ENCODE measurements at places on chromosomes 3 and 15.

DNA sequence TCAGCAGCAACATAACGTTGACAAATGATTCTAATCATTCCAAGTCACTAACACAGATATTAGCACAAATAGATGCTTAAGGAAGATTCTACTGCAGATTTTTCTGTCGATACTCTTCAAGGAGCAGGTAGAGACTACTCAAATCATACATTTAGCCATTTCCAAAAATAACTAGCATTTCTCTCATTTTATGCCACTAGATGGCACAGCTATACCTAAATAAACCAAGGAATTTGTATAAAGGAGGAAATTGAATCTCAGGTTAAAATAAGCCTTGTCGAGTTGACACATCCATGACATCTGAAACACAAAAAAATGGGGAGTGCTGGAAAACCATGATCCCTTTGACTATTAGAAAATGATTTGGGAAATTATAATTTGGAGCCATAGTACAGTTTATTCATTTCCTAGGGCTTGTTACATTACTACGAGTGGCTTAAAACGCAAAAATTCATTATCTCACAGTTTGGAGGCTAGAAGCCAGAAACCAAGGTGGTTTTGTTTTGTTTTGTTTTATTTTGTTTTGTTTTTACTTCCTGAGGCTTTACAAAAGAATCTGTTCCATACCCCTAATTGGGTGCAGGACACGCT lies 59.5 kb upstream of the STRIT1 start:
- peak; percentile 6 for DNase-seq

DNA sequence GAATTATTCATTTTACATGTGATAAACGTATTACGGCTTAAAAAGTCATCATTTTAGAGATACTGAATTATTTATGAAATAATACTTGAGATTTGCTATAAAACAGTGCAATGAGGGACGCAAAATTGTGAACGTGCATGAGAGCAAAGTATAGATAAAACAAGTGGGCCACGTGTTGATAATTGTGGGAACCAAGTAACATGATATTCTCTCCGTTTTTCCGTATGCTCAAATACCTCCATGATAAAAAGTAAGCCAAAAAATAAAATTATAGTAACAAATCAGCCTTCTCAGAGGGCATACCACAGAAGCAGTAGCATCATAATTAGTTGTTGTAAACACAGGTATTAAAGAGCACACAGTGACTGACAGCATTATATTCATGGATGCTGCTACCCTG lies 42.6 kb downstream of the SFMBT1 start:
- no peak for DNase-seq

DNA sequence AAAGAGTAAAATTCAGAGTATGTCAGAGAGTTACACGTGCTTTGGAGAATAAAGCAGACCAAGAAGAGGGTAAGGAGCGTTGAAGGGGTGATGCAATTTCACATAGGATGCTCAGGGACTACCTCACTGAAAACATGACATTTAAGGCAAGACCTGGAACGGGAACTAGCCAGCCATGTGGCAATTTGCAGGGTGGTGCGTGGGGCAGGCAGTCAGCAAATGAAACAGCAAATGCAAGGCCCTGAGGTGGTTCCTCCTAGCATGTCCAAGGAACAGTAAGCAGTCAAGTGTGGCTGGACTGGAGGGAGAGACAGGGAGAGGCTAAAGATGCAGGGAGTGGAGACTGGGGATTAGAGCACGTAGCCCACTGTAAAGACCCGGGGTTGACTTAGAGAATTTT lies 146.1 kb upstream of the LPP start:
- DNase-seq, result peak; percentile 67

DNA sequence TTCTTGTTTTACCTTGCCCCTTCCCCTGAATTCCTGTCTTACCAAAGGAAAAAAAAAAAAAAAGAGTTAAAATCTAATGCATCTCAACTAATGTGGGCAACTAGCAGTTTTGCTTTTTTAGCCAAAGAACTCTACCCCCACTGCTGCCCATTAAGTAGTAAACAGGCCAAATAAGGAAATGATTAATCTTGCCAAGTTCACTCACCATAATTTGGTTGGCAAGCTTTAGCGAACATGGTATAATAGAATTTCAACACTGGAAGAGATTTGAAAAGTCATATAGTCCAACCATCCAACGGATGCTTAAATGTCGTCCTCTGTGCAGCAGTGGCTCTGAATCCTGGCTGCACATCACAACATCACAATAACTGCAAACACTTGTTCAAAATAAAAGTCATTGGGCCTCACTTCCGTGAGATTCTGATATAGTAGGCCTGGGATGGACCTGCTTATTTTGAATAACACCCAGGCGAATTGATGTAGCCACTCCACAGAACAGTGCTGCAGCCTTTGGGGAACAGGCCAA lies 142.0 kb upstream of the UBE2E1 start:
- no peak for DNase-seq

DNA sequence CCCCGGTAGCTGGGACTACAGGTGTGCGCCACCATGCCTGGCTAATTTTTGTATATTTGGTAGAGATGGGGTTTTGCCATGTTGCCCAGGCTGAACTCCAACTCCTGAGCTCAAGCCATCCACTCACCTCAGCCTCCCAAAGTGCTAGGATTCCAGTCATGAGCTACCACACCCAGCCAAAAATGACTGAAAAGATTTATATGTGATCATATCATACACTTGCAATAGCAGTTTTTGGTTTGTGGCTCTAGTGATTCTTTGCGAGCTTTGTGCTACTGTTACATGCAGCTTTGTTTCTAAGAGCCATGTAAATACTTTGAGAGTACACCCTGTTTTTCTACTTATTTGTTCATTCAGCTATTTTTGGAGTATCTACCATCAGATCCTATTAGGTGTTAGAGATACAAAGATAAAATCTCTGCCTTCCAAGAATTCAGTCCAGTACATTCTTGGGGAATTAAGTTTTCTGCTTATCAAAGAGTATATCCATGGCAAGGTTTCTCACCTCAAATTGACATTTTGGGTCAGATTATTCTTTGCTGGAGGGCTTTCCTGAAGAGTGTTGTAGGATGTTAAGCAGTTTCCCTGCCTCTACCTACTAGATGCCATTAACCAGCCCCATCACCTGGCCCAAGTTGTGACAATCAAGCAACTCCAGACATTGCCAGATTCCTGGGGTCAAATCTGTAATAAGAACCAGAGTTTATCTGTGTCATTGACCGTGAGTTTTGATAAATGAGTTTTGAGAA lies 15.0 kb downstream of the SNAP23 start:
- no peak for DNase-seq

GRCh38 chr15:30929064-30929669 lies 25.5 kb downstream of the FAN1 start:
- no peak for DNase-seq

GRCh38 chr3:126456766-126457388 lies 18.8 kb downstream of the ZXDC start:
- DNase-seq, result no peak

DNA sequence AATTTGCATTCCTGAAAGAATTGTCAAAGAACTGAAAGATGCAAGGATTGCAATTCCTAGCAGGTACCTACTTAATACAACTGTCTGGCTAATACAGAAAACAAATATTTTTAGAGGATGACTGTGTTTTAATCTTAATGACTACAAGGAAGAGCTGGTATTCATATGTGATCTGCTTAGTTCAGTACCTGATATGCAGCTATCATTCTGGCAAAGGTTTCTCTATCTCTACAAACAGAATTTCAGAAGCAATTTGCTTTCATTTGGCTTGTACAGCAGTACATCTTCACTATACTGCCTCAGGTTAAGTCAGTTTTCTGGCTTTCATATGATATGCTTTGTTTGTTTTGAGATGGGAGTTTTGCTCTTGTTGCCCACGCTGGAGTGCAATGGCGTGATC lies 51.3 kb downstream of the TBL1XR1 start:
- DNase-seq, result no peak

DNA sequence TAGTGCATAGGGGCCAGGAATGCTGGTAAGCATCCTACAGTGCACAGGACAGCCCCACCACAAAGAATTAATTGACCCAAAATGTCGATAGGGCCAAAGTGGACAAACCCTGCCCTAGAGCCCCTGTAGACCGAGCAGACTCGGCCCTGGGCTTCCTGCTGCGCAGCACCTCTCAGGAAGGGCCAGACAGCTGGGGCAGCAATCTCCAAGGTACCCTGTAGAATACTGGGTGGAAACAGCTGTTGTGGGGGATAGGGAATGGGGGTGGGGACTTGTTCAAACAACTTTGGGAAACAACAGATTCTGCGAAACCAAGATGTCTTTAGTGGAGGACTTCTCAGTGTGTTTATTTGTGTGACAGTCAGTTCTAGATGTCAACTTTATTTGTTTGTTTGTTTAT lies 67.1 kb downstream of the MRPL46 start:
- DNase-seq, result no peak

GRCh38 chr3:158213461-158213860 lies 103.6 kb downstream of the RSRC1 start:
- no peak for DNase-seq

DNA sequence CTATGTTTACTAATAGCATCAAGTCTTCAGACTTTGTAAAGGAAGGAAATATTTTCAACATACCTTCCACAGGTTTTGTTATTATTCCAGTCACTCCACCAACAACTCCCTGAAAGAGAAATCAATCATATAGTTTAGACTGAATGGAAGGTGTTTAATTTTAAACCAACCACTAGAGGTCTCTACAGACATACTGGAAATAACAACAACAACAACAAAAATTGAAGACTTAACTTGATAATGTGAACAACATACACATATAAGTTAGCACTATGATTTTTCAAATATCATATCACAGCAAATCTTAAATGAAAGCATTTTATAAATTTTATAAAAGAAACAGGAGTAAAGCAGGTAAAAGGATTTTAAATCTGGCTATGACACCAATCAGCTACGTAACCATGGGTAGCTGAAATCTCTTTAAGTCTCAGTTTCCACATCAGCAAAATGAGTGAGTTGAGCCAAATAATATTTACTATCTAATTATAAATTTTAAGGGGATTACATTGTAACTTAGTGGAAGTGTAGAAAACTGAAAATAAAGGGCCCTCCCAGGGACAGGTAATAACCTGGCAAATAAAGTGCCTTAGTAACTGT lies 188.2 kb downstream of the VPS13C start:
- DNase-seq, result no peak

All from MV-4-11 (cell line).